ENCODE measurements at places on chromosomes 2 and 18. TPM values are rescaled to one million over a fixed set of nuclear protein-coding genes. Genes with fewer than 3 reads are reported as not detected.

DNA sequence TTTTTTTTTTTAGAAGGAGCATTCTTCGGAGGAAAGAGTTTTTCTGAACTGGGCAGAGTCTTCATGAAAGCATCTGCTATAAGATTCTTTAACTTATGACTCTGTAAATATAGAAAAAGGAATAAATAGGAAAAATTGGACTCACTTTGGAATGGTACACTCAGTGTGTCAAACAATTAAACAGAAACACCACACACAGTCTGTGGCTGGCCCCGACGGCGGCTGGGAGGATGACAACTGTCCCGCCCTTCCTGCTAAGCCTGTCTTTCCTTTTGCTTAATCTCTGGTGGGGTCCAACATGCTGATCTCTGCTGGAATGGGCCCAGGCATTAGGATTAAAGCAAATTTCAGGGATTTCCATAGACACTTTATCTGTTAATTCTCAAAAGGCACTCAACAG lies 12.5 kb upstream of the RAB31 start:
- no peaks in the 10 kb centered on the region for H3K36me3 ChIP-seq
- no peaks in the 10 kb centered on the region for H3K4me1 ChIP-seq
- no peak overlapping the region for H3K4me3 ChIP-seq

- H3K4me1 ChIP-seq: no peaks in the 10 kb centered on the region
- no peak for DNase-seq
- no peak overlapping the region for H3K27ac ChIP-seq
Observed at GRCh38 chr2:169839954-169840746, 12.9 kb downstream of the UBR3 start.

Gene CCDC195
- not detected for total RNA-seq

Gene RND3
- total RNA-seq: 10.7 TPM

DNA sequence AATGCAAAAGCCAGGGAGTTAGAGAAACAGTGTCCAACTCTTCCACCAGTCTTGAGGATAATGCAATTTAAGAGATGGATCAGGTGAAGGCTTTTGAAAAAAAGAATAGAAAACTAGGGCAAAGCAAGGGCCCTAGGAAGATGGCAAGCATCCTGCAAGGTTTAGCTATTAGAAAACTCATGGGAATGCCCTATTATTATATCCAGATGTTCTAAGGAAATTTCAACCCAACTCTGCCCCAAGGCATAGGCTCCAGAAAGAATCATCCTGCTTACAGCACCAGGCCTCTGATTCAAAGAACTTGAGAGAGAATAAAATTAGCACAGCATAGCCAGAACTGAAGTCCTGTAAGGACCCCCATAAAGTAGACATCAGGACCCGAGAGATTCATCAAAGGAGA lies 68.1 kb downstream of the EN1 start:
- no peak overlapping the region for H3K4me3 ChIP-seq
- no peaks in the 10 kb centered on the region for H3K27me3 ChIP-seq
- H3K4me1 ChIP-seq: no peaks in the 10 kb centered on the region
- H3K36me3 ChIP-seq: no peaks in the 10 kb centered on the region

GRCh38 chr2:147824620-147825019 lies 20.2 kb upstream of the ACVR2A start:
- no peaks in the 10 kb centered on the region for H3K4me1 ChIP-seq
- no peaks in the 10 kb centered on the region for H3K27me3 ChIP-seq
- no peak for DNase-seq
- H3K27ac ChIP-seq: no peak overlapping the region

DNA sequence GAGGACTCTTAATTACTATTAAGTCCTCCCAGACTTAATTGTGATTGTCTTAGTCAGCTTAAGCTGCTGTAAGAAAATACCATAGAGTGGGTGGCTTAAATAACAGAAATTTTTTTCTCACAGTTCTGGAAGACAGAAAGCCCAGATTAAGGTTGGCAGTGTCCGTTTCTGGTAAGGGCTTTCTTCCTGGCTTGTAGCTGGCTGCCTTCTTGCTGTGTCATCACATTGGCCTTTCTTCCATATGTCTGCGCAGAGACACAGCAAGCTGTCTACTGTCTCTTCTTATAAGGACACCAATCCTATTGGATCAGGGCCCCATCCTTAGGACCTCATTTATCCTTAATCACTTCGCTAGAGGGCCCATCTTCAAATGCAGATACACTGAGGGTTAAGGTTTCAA lies 38.5 kb downstream of the ASXL3 start:
- no peak overlapping the region for H3K27ac ChIP-seq
- H3K36me3 ChIP-seq: no peaks in the 10 kb centered on the region
- DNase-seq: no peak
- H3K4me3 ChIP-seq: no peak overlapping the region
- no peaks in the 10 kb centered on the region for H3K27me3 ChIP-seq

DNA sequence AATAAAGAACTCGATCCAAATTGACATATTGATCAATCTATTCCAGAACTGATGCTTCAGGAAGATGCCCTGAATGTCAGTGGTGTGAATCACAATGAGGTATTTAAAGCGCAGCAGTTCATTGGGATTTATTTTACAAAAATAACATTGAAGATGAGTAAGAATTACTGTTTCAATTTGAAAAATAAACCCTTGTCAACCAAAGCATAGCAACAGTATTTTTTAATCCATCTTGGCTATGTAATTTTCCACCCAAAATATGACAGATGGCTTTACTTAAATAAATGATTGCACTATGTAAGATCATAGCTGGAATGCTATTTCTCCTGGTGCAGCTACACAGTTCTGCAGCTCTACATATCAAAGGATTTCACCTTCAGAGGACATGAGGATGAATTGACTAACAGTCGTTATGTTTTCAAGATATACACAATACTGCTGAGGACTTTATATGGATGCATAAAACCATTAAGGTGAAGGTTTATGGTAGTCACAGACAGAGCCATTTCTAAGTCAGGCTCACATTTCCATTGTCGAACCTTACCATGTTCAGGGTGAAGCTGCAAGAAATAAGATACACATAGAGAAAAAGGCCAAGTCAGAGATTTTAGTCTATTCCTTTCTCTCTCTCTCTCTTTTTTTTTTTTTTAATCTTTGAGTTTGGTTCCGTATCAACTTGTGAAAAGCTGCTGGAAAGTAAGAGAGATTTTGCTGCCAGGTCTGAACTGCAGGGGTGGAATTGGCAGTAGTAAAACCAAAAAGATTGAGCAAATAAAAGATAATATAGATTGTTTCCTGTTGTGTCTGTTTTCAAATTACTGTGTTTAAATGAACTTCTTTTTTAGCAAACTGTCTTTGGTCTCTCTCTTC lies 398.0 kb upstream of the CDH20 start:
- no peaks in the 10 kb centered on the region for H3K27me3 ChIP-seq
- H3K27ac ChIP-seq: no peak overlapping the region
- no peak overlapping the region for H3K4me3 ChIP-seq
- DNase-seq: no peak
- H3K4me1 ChIP-seq: no peaks in the 10 kb centered on the region
